ENCODE measurements at places on chromosomes 1 and 21.
A peak's percentile ranks its signal among the peaks of the same experiment; 100 is the strongest.

GRCh38 chr1:36387141-36387949 is 1.6 kb upstream of the STK40 start:
- no peak for ATAC-seq

- no peak for ATAC-seq
These were observed 309.4 kb downstream of the NFIA start for GRCh38 chr1:61391730-61392129.

DNA sequence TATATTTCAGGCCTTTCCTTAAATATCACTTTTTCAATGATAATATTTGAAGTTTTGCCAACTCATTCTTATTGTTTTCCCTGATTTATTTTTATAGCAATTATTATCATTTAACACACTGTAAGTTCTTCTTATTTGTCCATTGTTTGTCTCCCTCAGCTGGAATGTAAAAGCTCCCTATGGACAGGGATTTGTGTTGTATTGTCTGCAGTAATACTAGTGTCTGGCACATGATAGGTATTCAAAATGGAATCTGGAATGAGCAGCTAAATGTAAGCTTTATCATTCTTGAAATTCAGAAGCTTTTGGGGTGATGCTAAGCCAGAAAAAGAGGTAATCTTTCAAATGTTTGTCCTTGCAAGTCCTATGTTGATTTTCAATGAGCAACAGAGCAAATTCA is 112.1 kb downstream of the NEGR1 start:
- ATAC-seq = no peak

DNA sequence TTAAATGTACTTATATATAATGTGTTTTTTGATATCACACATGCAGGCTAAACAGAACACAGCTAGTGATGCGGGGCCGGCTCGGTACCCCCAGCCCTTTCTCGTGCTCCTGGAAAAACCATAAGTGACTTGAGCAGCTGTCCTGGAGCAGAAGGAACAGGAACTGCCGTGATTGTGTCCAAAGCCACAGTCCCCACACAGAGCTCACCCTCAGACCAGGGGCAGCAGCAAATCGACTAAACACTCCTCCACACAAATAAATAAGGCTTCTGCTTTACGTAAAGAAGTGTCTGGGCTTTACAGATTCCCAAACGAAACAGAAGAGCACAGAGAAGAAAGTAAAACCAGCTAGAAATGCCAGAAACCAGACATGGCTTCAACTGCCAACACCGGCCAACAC is 9.6 kb downstream of the UBE2J2 start:
- ATAC-seq = no peak

- ATAC-seq = no peak
These were observed 81.4 kb downstream of the CHRM3 start for GRCh38 chr1:239467730-239468129.

- no peak for ATAC-seq
These were observed 307.7 kb downstream of the SIPA1L2 start for GRCh38 chr1:232322162-232322734.

DNA sequence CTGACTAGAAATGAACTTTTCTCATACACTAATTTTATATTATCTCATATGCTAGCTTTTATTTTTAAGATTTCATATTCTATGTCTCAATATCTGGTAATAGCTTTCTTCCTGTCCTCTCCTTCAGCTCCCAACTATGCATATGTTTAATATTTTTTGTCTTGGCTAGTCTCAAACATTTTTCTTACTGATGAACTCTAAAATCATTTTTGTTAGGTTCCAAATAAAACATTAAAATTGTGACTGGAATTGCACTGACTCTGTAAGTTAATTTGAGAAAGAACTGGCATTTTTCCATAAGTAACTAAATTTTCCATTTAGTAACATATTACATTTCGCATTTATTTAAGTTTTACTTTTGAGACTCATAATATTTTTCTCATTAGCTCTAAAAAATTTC is 368.5 kb upstream of the DPYD start:
- ATAC-seq = no peak

DNA sequence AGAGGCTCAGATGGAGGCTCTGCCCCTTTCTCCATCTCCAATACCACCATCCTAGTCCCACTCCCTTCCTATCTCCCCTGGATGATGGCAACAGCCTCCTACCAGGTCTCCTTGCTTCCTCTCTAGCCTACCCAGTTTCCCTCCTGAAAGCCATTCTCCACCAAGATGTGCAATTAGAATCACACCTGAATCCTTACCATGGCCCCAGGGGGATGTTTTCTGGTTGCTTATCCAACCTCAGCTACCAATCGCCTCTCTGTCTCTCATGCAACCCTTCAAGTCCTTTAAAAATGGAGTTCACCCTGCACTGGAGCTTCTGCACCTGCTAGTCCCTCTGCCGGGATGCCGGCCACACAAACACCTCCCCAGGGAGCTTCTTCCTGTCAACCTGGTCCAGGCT is 2.9 kb downstream of the RCAN1 start:
- ATAC-seq = no peak

- no peak for ATAC-seq
These were observed 60.0 kb downstream of the TNFSF18 start for GRCh38 chr1:172990598-172991215.

DNA sequence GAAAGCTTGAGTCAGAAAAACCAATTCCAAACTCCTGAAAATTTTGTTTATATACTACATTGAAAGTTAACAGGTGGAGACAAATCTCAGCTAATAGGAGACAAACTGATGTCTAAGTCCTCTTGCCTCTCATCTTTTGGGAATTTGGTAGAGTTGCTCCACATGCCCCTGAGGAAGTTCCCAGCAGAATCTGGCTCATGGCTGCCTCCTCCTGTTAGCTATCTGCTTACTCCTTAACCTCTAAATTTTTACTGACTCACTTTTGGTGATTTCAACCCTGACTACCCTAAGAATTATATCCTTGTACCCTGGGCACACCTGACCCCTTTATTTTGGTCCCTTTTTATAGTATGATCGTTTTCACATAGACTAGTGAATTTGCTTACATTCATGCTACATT is 633.7 kb upstream of the USP24 start:
- no peak for ATAC-seq

DNA sequence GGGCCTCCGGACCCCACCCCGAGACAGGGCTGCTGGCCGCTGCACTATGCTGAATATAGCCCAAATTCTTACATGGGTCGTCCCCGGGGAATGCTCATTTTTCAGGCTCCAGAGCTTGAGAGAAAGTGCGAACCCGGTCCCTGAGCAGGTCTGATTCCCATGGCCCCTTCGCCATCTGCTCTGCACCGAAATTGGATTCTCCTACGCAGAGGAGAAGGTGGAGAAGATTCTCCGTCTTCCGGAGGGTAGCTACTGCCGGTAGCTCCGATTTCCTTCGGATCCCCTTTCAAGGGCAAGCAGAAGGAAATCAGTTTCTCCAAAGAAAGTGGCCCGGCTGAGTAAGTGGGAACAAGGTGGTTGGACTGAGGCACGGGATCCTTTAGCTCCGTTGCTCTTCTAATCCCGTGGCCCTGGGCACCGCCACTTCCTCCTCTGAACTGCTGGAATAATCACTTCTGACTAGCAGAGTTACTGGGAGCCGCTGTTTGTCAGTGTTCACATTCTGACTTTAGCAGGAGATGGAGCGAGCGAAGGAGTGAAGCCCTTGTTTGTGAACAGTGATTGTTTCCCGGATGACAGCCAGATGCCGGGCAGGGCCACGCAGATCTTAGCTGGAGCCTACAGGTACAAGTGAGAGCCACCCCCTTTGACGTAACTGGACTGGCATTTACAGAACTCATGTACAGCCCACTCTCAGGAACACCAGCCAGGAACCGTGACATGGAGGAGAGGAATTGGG is 1.1 kb upstream of the ZNF496 start:
- no peak for ATAC-seq

DNA sequence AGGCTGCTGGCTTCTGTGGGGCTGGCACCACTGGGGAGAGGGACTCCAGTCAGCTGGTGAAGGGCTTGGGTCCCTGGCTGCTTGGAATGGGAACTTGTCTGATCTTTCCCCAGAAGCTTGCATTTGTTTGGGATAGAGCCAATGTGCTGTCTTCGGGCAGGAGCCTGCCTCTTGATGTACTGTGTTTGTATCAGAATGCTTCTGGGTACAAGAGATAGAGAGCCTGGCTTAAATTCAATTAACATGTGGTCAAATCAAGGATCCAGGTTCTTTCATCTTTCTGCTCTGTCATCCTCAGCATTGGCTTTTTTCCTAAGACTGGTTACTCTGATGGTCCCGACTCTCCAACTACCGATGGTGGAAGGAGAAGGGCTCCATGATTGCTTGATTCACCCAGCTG is 16.0 kb upstream of the PROK1 start:
- no peak for ATAC-seq

DNA sequence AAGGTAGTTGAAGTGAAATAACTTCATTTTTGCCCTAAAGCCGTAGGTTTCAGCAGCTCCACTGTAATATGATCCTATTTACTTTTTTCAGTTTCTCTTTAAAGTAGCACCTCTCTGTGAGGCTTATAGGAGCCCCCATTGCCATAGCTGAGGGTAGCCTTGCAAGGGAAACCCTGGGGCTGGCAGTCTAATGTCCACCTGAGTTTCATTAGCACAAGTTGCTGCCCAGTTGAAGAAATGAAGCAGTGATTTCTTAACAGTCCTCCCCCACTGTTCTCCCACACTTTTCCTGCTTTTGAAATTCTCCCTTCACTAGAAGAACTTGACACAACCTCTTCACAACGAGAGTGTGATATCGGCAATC is 1.5 kb downstream of the HMCN1 start:
- no peak for ATAC-seq

DNA sequence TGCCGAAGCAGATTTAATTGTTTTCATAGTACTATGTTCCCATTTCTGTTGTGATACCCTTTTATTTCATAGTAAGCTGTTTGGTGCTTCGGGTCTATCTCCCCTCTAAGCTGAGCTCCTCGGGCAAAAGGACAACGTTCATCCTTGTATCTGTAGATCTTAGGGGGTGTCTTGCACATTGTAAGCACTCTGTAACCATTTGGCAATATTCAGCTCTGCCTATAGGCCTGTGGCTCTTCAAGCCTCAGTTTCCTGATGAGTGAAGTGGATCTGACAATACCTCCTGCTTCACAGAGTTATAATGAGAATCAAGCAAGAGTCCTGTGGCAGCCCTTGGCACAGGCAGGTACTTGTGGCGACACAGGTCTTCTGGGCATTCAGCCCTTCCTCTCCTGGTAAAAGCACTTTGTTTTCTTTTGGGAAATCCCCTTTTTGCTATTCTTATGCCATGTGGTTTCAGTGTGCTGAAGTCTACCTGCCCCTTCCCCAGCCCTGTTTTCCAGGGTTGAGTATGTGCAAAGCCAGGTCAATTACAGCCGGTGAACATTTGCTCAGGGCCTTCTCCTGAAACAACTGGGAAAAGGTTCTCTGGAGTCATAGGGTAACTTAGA is 8.5 kb upstream of the EXO1 start:
- ATAC-seq = no peak

DNA sequence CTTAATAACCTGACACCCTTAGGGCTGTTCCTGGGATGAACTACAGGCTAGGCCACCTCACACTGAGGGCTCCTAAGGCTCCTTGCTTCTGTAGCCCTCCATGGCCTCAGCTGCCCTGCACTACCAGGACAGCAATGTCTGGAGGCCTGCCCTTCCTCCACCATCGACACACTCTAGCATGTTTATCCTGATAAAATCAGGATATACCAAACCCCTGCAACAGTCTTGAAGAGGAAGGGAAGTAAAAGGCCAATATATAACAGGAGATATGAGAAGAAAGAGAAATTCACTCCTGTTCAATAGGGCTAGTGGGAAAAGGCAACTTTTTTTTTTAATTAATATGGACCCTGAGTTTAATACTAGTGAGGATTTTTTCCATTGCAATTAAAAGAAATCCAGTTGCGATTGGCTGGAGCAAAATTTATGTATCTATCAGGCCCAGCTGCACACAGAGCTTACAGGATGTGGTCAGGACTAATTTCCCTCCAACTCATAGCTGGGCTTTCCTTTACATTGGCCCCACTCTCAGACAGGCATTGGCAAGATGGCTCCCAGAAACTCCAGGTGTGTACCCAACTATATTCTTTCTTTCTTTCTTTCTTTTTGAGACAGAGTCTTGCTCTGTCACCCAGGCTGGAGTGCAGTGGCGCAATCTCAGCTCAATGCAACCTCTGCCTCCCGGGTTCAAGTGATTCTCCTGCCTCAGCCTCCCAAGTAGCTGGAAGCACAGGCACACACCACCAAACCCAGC is 13.5 kb upstream of the ATP2B4 start:
- ATAC-seq = peak; percentile 84

DNA sequence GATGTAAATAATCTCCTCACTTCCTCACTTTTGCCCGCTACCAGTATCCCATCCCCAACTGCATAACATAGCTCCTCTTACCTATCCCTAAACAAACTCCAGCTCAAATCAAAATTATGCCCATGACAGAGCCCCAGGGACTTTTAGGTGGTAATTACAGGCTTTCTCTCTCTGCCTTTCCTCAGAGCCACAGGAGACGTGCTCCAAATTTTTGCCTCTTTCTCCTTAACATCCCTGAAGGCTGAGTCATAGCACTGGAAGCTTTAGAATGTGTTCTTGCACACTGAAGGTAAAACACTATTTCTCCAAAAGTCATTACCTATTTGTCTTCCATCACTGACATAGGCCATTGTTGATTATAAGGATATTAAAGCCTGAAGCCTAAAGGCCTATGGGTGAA is 263.5 kb upstream of the PLD5 start:
- no peak for ATAC-seq

- no peak for ATAC-seq
These were observed 71.2 kb upstream of the CACYBP start for GRCh38 chr1:174928541-174928940.

DNA sequence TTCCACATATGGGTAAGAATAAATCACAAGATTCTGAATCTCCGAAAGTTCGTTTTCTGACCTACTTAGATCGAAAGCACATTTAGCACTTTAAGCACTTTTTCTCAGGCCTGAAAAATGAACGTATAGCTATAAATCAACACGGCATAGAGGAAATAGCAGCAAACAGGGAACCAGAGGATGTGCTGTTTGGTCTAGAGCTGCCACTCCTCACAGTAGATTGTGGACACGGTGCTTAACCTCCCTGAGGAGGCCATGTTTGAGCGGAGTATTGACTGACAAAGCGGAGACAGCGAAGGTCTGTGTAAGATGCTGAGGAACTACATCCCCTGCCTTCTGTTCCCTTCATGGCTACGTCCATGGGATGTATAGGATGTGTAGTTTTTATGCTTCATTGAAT is 452.8 kb upstream of the NCAM2 start:
- ATAC-seq = no peak

DNA sequence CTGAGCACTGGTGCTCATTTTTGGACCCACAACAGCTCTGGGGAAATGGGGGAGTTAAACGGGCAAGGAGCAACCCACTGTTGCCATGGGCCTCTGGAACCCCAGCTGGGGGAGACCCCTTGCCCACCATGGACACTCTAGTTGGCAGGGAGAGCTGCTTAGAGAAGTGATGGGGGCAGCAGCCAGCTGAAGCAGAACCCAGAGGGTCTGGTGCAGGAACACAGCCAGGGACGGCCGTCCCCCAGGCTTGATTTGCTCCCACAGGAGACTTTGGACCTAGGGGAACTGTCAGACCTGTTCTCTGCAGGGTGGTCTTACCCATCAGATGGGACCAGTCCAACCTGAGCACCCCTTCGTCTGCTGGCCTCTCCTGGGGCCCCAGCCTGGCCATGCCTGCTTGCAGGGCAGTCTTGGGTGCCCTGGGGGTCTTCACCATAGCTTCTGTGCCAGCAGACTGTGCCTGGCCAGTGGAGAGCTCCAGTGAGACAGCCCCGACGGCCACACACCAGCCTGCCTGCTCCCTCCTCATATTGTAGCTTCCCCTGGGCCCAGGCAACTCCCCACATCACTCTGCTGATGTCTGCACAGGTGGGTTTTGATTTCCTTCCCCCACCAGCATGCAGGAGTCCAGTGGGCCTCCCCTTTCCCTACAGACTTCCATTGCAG is 11.3 kb downstream of the SPATC1L start:
- no peak for ATAC-seq
